ENCODE measurements at places on chromosomes 16 and 17.

DNA sequence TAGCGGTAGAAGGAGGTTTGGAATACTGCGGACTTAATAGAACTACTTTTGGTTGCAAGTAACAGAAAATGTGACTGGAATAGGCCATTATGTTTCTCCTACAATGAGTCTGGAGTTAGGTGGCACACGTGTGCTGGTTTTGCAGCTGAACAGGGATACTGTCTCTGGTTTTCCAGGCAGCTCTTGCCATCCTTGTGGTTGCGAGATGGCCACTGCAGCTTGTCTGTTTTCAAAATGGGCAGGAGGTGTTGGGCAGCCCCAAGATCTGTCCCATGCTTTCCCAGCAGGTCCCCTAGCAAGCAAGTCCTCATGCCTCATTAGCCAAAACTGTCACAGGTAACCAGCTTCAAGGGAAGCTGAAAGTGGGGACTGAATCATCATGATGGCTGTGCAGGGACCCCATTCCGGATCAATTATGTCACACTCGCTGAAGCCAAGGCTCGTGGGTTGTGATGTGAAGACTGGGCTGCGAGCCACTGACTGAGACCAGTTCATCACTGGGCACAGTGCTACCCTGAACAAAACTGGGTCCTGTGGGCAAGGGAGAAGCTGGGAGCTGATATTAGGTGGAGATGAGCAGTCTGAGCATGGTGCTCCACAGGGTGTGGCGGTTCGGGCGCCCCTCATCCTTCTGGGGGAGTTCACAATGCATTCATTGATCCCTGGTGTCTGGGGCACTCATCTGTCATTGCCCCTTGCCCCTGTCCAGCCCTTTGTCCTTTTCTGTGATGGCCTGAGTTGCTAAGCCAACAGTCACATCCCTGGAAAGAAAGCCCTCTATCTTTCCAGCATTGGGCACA is 82.1 kb downstream of the KSR1 start:
- no peak for DNase-seq

DNA sequence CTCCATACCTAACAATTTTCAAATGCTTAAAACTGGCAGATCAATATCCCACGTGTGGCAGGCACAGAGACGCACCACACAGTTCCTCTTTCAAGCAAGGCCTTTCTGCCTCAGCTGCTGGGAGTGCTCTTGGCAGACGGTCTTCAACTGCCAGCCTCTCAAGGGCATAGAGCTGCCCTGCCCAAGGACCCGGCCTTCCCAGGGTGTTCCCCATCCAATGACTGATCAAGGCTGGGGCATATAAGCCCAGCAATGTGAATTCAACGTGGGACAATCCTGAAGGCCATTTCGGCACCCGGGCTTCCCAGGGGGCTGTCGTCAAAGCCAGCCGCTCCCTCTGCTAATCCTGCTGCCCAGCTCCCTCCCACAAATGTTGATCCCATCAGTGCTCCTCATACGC is 107.1 kb downstream of the STX8 start:
- DNase-seq = no peak

DNA sequence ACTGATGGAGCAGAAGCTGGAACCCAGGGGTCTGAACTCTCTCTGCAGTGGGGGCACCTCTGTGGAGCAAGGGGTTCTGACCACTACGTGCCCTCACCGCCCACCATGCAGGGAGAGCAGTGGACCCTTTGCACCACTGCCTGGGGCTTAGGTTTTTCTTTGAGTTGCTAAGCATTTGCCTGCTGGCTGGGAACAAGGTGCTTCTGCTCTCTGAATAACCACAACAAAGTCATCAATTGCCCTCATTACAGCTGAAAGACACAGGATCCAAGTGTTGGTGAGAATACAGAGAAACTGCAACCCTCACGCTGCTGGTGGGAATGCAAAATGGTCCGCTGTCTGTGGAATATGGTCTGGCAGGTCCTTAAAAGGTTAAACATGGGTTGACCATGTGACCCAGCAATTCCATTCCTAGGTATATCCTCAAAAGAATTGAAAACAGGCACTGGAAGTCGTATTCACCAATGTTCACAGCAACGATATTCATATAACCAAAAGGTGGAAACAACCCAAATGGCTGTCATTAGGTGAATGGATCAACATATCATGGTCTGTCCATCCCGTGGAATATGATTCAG is 22.8 kb downstream of the NLRC3 start:
- DNase-seq = no peak

GRCh38 chr17:8359769-8360168 is 16.7 kb downstream of the KRABD2 start:
- no peak for DNase-seq

GRCh38 chr17:13743906-13744305 is 142.2 kb upstream of the HS3ST3A1 start:
- no peak for DNase-seq
